ENCODE measurements at places on chromosomes 3 and 15.

DNA sequence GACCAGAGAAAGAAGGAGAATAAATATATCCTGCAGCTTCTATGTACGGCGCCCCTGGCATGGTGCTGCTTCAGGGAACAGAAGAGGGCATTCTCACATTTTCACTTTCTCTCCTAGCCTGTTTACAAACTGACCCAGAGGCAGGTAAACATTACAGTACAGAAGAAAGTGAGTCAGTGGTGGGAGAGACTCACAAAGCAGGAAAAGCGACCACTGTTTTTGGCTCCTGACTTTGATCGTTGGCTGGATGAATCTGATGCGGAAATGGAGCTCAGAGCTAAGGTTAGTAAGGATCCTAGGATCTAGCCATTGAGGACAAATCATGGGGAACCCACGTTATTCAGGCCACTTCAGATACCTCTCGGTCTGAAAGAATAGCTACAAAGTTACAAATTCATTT is 26.4 kb downstream of the HACD3 start:
- no peak for DNase-seq

DNA sequence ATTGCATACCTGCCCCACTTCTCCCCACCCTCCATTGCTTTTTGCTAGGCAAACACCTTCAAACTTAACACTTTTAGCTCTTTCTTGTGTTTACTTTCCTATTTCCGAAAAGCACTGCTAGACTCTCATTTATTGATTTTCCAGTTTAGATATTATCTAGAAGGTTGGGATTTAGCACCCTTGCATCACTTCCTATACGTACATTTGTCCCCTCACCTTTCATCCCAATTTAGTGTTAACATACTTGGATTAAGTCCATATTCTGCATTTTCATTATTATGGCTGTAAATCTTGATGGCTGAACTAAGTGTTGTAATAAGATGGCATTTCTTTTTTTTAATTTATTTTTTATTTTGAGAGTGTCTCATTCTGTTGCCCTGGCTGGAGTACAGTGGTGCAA is 39.5 kb downstream of the GOLGA6L10 start:
- no peak for DNase-seq

DNA sequence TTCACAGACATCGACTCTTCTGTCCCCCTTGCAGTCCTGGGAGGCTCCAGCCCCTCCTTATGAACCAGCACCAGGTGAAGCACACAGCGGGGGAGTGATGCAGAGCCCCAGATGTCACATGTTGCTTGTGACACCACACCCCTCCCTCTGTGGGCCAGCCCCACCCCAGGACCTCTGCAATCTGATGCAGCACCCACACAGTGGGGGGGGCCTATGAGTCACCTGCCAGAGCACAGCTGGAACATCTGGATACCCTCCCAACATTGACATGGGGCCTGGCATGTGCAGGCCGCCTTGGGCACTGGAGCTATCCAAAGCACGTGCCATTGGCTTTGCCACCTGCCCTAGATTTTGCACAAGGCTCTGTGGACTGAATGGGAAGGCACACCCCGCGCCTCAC is 70.5 kb downstream of the FEM1B start:
- no peak for DNase-seq

GRCh38 chr3:190010486-190010885 is 110.2 kb downstream of the P3H2 start:
- DNase-seq: no peak

GRCh38 chr3:48430708-48431101 is 819 bp upstream of the PLXNB1 start:
- no peak for DNase-seq

GRCh38 chr3:44584646-44585501 is at the start of gene ZNF660:
Gene ZNF660, plus strand, starts transcription at chr3:44584964. Its CDS starts 9,230 bp downstream, at chr3:44594194.
- peak; percentile 92 for DNase-seq

- no peak for DNase-seq
Measured at GRCh38 chr3:165446555-165446954, 250.4 kb upstream of the SLITRK3 start.

GRCh38 chr3:134460965-134461364 is 24.8 kb downstream of the ANAPC13 start:
- no peak for DNase-seq

GRCh38 chr3:72317491-72317890 is 530.8 kb downstream of the SHQ1 start:
- no peak for DNase-seq

DNA sequence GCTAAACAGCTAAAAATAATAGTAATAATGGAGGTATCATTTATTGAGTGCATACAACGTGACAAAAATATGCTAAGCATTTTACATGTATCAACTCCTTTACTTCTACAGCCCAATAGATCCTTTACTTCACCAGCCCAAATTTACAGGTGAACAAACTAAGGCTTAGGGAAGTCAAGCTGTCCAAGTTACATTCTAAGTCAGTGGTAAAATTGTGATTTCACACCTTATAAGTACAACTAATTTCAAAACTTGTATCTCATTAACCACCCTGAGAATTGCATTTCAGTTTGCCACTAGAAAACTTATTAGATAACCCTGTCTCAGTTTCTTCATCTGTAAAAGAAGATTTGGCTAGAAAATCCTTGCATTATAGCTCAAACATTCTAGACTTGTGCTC is 10.7 kb downstream of the SLC33A1 start:
- no peak for DNase-seq

GRCh38 chr3:61685755-61686154 is 124.4 kb downstream of the PTPRG start:
- no peak for DNase-seq

DNA sequence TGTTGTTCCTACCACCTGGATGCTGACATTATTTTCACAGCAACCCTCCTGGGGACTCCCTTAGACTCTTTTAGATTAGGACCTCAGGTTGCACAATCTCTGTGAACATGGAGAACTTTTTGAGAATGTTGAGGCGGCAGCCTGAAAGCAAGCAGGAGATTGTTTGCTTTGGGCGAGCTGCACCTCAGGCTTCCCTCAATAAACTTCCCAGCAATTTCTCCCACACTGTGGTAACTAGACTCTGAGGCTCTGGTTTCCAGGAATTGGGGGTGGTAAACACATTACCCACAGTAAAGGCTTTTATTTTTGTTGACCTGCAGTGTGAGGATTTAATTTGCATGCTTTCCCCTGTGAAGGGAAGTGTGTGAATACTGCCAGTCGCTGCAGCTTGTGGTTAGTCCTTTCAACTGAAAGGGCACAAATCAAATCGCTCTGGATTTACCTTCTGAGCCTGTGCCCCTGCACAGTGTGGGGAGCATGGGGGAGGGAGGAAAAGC is 35.2 kb upstream of the SIAH2 start:
- DNase-seq: no peak

DNA sequence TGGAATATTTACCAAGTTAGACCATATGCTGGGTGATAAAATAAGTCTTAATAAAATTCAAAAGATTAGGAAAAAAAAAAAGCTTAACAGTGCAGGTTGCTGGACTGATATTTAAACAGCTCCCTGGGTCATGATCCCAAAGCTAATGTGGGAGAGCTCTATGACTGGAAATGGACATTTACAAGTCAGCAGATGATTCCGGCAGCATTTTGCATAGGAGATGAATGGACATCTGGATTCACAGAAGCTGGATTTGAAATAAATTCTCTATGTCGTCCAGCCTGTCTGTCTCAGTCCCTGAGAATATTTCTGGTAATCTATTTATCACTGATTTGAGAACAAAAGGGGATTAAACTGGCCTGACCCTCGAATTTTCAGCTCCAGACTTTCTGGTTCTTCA is 52.3 kb upstream of the KLHL25 start:
- no peak for DNase-seq

- no peak for DNase-seq
Measured at GRCh38 chr3:134409041-134409440, 34.8 kb upstream of the AMOTL2 start.

DNA sequence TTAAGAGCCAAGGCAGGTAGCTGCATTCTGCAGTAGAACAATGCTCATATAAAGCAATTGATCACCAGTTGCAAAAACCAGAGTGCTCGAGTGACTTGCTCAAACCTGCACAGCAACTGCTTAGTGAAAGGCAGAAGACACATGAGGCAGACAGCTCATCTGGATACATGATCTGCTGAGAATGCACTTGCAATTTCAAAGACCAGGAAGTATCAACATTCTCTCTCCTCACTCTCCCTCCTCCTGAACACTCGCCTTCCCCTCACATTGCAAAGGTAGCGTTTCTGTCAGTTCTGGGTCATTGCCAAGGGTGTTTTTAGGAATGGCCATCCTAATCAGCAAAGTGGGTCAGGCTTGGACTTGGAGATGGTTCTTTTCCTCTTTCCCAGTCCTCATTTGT is 61.0 kb downstream of the BFSP2 start:
- DNase-seq: no peak

DNA sequence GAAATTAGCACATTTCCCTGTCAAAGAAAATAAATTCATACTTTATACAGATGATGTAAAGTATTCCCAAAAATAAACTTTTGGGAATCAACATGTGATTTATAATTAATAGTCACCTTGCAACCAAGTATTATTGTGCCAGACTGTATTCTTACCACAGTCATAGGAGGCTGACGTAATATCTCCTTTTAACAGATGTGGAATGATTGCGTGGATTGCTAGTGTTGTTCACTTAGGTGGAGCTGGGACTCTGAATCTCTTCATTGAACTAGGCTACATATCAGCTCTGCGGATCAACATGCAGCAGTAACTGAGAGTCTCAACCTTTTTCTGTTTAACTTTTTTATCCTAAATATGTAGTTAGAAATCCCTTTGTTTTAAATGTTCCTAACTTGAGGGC is 37.2 kb downstream of the PXK start:
- no peak for DNase-seq

- peak; percentile 12 for DNase-seq
Measured at GRCh38 chr3:115099986-115100571, 47.0 kb downstream of the ZBTB20 start.

- peak; percentile 9 for DNase-seq
Measured at GRCh38 chr3:160618363-160618762, 53.0 kb upstream of the KPNA4 start.

DNA sequence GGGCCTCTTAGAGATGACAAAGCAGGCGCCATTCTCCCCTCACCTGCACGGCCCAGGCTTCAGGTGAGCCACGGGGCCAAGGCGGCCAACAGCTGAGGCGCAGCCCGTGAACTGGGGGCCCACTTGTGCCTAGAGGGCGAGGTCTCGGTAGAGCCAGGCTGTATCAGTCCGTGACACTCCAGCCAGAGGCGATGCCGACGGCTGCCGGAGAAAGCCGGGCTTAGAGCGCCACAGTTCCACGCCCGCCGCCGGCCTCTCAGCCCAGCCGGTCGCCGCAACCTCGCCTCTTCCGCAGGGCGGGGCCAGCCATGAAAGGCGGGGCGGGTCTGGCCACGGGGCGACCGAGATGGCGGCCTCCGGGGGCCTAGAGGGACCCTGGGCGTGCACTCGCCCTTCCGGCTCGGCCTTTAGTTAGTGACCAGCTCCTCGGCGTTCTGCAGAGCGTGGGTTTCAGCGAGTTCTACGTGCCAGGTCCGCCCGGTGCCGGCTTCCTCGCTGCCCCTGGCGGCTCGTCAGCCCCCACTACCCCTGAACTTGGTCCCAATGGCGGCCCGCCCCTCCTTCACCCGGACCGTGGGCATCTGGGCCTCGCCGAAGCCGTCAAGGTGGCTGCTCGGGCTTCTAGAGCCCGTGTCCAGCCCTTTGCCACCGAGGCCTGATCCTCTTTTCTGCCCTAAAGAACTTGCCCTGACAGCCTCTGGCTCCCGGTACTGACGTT is at the start of gene ZNF621:
TSS of gene ZNF621 (plus strand) at position 393 of the 718 bp plus-strand sequence. CDS start 881 bp downstream, outside the sequence.
- peak; percentile 95 for DNase-seq

GRCh38 chr3:180700941-180701340 is 21.7 kb upstream of the CCDC39 start:
- DNase-seq: no peak

GRCh38 chr3:115788921-115789470 is 165.7 kb downstream of the GAP43 start:
- DNase-seq: no peak

DNA sequence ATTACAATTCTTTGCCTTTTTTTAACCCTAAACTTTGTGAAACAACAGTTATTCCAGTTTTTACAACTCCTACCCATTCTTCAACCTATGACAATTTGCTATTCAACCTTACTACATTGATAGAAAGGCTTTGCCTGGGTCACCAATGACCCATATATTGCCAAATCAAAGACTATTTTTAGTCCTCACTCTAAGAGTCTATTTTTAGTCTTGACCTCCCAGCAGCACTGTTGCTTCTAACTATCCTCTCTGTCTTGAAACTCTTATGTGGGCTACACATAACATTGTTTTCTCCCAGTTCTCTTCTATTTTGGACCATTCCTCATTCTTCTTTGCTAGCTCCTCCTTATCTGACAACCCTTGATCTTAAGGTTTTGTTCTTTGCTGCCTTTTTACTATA is 71.4 kb downstream of the C3orf80 start:
- DNase-seq: no peak

- no peak for DNase-seq
Measured at GRCh38 chr15:29904757-29905417, 82.6 kb upstream of the TJP1 start.

- no peak for DNase-seq
Measured at GRCh38 chr3:186605078-186605477, 7.8 kb upstream of the AHSG start.

GRCh38 chr3:128569756-128570155 is 76.8 kb upstream of the GATA2 start:
- DNase-seq: no peak

- DNase-seq: no peak
Measured at GRCh38 chr3:106813742-106814141, 563.5 kb upstream of the CCDC54 start.

DNA sequence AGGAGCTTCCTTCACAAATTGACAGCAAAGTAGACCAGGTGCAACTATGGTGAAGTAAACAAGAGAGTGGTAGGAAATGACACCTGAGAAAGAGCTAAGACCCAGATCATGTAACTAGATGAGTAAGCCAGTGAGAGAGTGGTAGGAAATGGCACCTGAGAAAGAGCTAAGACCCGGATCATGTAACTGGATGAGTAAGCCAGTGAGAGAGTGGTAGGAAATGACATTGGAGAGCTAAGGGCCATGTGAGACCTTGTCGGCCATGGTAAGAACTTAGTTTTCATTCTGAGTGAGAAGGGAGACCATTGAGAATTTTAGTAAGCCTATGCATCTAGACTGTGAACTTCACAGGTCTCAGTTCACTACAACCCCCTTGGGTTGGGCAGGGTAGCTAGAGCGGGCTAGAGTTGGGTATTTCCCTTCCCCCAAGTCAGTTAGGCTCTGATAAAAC is 5.4 kb upstream of the SENP7 start:
- peak; percentile 9 for DNase-seq

DNA sequence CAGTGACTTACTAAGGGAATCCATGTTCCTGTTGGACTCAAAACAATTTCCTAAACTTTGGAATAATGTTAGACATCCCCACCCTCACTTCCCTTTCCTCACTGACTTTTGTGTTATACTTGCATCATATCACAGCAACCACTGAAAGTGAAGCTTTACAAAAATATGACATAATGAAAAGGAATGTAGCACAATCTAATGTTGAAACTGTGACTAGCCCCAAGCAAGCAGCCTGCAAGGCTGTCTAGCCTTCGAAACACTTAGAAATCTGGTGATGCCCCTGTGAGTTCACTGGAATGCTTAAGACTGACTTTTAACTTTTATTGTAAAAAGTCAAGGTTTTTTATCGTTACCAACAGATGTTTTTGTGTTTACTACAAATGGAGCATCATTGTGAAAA is 203.7 kb upstream of the ZNF385D start:
- no peak for DNase-seq
